ENCODE measurements at places on chromosomes 12 and 14. TPM values are rescaled to one million over a fixed set of nuclear protein-coding genes. Genes with fewer than 3 reads are reported as not detected.

The STRN3 gene
- 4.9 TPM for polyA plus RNA-seq

The SCNN1A gene
- not detected for polyA plus RNA-seq

The NDRG2 gene
- polyA plus RNA-seq: 4.9 TPM

The MGP gene
- not detected for polyA plus RNA-seq

The NYNRIN gene
- polyA plus RNA-seq: not detected

The GPRC5D gene
- polyA plus RNA-seq: 1.4 TPM

The DDIT3 gene
- polyA plus RNA-seq: 32.2 TPM

The MMP19 gene
- polyA plus RNA-seq: not detected

The CHGA gene
- 0.44 TPM for polyA plus RNA-seq

The TEX52 gene
- not detected for polyA plus RNA-seq

The POTEG gene
- polyA plus RNA-seq: not detected

The ADGRD1 gene
- 0.50 TPM for polyA plus RNA-seq

The P3H3 gene
- polyA plus RNA-seq: not detected
